Mesenteric fat pad (tissue), 1 donor: ENCODE measurements at places on chromosomes 5 and 9.

DNA sequence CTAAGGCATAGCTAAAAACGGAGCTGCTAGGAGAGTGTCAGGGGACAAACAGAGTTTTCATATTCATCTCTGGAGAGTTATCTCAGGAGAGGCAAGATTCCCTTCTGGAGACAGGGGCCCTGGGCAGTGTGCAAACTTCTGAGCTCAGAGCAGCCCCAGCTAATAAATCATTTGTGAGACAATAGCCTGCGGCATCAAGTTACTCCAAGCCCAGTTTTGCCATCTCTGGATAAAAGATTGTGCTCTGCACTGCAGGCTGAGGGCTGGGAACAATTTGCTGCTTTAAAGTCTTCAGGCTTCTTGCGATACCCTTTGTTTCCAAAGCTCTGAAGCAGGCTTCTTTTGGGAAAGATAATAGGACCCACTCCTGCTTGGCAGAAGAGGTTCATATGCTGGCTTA lies 164.3 kb upstream of the BRINP1 start:
- no peak for DNase-seq

DNA sequence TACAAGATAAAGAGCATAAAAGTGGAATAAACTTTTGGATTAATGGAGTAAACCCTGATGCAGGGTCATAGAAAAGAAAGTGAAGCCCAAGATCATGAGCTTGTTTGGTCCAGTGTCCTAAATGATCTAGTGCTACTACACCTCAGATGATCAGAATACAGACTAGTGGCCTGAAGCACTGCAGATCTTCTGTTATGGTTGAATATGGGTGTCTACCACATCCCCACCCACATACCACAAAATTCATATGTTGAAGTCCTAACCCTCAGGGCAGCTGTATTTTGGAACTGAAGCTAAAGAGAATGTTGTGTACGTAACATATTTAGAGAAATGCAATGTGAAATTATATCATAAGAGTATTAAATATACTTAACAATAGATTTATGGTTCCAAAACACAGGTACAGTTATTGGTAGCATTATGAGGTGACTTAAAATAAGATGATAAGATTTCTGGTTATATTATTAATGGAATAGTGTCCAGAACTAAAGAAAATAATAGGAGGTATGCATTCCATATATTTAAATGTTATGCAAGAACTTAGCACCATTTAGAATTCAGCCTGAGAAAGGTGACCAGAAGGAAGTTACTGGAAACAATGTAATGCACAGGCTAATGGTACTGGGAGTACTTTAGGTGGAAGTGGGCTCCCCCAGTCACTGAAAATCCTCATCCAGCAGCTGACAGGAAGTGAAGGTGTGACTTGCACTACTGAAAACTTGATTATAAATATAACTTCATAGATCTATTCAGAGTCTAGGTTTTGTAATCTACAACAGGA lies 1155.1 kb downstream of the TAF11L14 start:
- no peak for DNase-seq

- no peak for DNase-seq
Measured at GRCh38 chr5:41511241-41511640, 840 bp upstream of the PLCXD3 start.

DNA sequence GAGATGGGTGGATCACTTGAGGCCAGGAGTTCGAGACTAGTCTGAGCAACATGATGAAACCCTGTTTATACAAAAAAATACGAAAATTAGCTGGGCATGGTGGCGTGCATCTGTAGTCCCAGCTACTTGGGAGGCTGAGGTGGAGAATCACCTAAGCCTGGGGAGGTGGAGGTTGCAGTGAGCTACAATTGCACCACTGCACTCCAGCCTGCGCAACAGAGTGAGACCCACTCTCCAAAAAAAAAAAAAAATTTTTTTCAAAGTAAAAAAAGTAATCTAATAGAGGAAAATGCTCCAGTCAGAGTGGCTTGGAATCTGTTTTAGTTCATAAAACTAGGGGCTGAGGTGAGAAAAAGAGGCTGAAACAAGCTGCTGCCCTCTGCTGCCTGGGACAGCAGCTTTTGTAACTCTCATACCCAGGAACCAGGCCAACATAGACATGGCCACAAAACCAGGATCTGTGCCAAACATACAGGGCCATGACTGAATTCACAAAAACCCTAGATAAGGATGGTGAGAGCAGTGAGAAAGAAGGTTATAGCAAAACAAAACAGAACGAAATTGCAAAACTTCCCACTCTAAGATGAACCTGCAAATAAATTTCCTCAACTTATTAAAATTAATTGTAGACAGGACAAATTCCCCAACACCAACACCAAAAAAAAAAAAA lies 13.1 kb upstream of the DCAF12 start:
- no peak for DNase-seq

GRCh38 chr9:134175291-134175807 lies 11.0 kb upstream of the RNU6ATAC start:
- no peak for DNase-seq

- no peak for DNase-seq
Measured at GRCh38 chr5:154078272-154078671, 39.5 kb downstream of the MFAP3 start.

GRCh38 chr9:83154087-83154736 lies 91.3 kb upstream of the RASEF start:
- DNase-seq, result no peak

DNA sequence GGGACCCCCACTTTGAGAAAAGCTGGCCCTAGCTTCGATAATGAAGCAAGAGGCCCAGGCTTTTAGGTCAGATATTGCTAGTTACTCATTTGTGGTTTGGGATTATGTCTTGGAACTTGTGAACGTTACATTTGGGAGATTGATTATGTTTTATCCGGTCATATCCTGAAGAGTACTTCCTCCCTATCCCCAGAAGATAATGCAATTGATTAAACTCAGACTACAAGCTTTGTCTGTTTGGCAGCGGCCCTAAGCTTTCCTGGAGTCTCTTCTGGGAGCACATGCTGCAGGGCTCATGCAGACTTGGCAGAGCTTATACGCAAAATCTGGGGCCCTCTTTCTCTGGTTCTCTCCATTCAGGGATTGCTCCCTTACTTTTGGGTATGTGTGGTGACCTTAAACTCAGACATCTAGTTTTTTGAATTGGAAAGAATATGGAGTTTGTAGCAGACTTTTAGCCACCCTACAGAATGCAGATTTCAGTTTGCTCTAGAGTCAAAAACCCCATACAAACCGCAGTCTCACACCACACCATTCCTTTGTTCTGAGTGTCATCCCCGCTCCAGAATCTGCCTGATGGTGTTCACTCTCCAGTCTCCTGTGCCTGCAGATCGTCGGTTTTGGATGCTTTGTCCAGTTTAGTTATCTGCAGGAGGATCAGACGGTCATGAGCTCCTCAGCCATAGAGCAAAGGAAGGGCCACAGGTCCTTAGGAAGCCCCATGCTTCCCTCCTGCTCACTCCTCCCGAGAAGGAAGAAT lies 449.5 kb upstream of the TRPC7 start:
- DNase-seq, result no peak

DNA sequence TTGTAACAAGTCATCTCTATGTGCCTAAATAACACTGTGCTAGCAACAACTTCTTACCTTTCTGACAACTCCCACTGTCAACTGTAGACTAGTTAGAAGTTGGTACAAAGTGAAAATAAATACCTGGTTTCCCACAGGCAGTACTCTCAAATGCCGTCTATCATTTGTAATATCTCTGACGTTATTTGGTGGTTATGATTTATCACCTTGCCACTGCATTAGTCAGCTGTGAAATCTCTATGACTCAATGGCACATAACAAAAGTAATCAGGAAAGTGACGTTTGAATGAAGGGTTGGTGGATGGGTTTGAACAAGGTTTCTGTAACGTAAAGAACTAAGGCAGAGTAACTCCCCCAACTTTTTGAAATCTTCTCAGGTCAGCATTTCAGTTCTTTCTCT lies 592.3 kb downstream of the MAT2B start:
- no peak for DNase-seq

GRCh38 chr5:82119889-82120288 lies 148.1 kb downstream of the ATG10 start:
- DNase-seq, result no peak

GRCh38 chr5:136396886-136397285 lies 31.5 kb upstream of the TRPC7 start:
- DNase-seq, result no peak

GRCh38 chr9:28456861-28457260 lies 883.6 kb upstream of the C9orf72 start:
- no peak for DNase-seq

DNA sequence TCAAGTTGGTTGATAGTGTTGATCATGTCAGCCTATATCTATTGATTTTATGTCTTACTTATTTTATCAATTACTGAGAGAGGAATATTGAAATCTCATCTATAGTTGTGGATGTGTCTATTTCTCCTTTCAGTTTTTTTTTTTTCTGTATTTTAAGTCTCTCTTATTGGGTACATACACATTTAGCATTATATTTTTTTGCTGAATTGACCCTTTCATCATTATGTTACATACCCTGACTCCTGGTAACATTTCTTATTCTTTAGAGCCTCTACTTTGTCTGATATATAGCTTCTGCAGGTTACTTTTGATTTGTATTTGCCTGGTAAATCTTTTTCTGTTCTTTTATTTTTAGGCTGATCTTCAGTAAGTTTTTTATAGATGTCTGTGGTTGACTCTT lies 179.5 kb downstream of the GDNF start:
- DNase-seq, result no peak

DNA sequence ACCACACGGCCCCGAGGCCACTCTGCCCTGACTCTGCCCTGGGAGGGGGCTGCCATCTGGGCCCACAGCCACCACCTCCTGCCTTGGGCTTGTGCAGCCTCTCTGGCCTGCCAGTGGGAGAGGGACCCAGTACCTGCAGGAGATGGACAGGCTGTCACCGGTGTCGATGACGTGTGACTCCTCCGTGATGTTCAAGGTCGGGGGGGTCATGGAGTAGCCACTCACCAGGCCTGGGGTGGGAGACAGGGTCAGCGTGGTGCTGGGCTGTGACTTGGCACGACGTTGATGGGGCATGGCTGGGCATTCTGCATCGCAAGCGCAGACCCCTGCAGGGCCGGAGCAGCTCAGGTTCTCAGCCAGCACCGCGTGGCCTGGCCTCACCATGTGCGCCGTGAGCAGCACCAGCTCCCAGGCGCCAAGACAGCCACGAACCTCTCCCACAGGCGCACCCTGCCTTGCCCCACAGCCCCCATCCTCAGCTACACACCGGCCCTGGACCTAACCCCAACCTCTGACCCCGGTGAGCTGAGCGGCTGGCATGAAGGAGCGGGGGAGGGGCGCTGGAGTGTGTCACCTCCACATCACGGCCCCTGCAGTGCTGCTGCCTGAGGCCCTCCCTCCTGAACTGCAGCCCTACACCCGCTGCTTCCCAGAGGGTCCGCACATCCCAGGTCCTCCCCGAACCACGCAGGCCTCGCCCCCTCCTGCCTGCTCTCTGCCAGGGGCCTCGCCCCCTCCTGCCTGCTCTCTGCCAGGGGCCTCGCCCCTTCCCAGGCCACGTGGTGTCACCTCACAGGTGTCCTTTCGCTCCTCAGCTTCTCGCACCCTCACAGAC lies 17.6 kb downstream of the FLT4 start:
- DNase-seq, result no peak
